ENCODE measurements at places on chromosomes 13 and 19. TPM values are rescaled to one million over a fixed set of nuclear protein-coding genes. Genes with fewer than 3 reads are reported as not detected.

The DACH1 gene
- total RNA-seq = not detected

The NDUFA3 gene
- 128 TPM for total RNA-seq

The PGLYRP1 gene
- not detected for total RNA-seq

The KIRREL2 gene
- total RNA-seq = not detected

The KLK3 gene
- not detected for total RNA-seq

The NCR1 gene
- not detected for total RNA-seq

The EFNA2 gene
- not detected for total RNA-seq

The LMTK3 gene
- total RNA-seq = 0.37 TPM

The KLC3 gene
- total RNA-seq = 3.9 TPM

The IZUMO2 gene
- not detected for total RNA-seq

The THSD8 gene
- total RNA-seq = 6.9 TPM

The SLC25A42 gene
- 3.1 TPM for total RNA-seq

The CERS1 gene
- not detected for total RNA-seq

The RNU6-9 gene
- total RNA-seq = not detected

The LRRC63 gene
- total RNA-seq = not detected

The KCNK6 gene
- total RNA-seq = 6.2 TPM

The KLK11 gene
- not detected for total RNA-seq

The SIPA1L3 gene
- 36.9 TPM for total RNA-seq

The IGFL1 gene
- not detected for total RNA-seq

The MBD3L2 gene
- total RNA-seq = not detected

The GPR183 gene
- total RNA-seq = not detected

The EBPL gene
- total RNA-seq = 121 TPM

The TNNT1 gene
- total RNA-seq = 46.8 TPM

The ASF1B gene
- total RNA-seq = 6.5 TPM

The KLK2 gene
- not detected for total RNA-seq

The PODNL1 gene
- 0.51 TPM for total RNA-seq

The SPRY2 gene
- total RNA-seq = 41.2 TPM

The ITGBL1 gene
- not detected for total RNA-seq

The KLK4 gene
- total RNA-seq = not detected

The ADAMTS10 gene
- not detected for total RNA-seq

The CEACAM8 gene
- not detected for total RNA-seq

The RPL21 gene
- 1,479 TPM for total RNA-seq

The IL11 gene
- total RNA-seq = 4.2 TPM

The SKA3 gene
- 5.9 TPM for total RNA-seq

The S1PR5 gene
- total RNA-seq = not detected

The SHISA2 gene
- total RNA-seq = 1.2 TPM

The LRRC4B gene
- not detected for total RNA-seq

The ZSCAN4 gene
- not detected for total RNA-seq

The ZNF681 gene
- total RNA-seq = not detected

Data from MCF 10A (cell line).